ENCODE measurements at places on chromosomes 13 and 19. TPM values are rescaled to one million over a fixed set of nuclear protein-coding genes. Genes with fewer than 3 reads are reported as not detected.

GRCh38 chr19:17420475-17420924 is 653 bp downstream of the MVB12A start:
- DNase-seq: peak; percentile 37

GRCh38 chr13:97307118-97307881 is 85.2 kb downstream of the MBNL2 start:
- no peak for DNase-seq

GRCh38 chr13:63195726-63196125 is 1780.1 kb upstream of the PCDH20 start:
- DNase-seq: no peak

Gene ZNF544
- 46.1 TPM for total RNA-seq

- DNase-seq: no peak
Observed at GRCh38 chr13:83508771-83509301, 373.4 kb downstream of the SLITRK1 start.

- no peak for DNase-seq
Observed at GRCh38 chr19:11563532-11563931, 4.5 kb upstream of the ELOF1 start.

DNA sequence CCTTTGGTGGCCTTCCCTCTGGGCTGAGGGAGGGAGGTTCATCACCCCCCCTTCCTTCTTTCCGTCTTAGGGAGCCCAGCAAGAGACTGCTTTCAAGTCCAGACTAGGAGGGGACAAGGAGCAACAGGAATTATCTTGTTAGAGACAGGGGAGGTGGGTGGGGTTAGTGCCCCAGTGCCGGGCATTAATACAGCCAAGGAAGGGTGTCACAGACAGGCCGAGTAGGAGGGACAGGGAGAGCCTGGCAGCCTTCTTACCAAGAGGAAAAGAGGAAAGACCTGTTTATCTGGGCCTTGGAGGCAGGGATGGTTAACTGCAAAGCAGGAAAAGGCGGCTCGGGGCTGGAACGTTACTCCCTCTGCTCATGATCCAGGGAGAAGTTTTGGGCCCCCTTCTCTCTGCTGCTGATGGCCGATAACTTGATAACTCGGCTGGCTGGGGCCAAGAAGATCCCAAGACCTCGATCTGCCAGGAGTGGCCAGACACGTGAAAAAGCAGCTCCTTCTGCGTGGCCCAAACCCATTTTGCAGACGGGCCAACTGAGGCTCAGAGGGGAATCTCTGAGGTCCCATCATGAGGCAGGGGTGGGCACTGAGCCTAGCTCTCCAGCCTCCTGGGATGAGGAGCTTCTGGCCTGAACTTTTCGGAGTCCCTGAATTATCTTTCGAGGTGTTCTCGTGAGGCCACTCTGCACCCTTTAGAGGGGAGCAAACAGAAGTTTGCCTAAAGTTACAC is 79.3 kb downstream of the PTPRS start:
- DNase-seq: no peak

GRCh38 chr13:44012910-44013757 is 133.4 kb downstream of the LACC1 start:
- DNase-seq: no peak

DNA sequence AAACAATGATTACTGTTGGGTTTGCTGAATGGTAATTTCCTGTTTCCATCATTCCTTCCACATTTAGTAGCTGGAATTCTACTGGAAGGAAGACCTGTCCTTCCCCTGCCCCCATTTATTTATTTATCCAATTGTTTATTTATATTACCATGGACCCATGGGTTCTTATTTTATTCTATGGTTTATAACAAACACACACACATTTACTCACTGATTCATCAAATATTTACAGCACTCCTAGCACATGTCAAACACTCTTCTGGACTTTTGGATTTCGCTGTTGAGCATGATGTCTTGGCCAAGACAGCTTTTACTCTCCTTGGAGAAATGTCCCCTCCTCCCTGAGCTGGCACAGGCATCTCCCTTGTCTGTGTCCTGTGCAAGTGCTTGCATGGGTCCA is 227.8 kb upstream of the MAB21L1 start:
- no peak for DNase-seq

GRCh38 chr19:14006766-14007562 is 844 bp upstream of the RFX1 start:
- peak; percentile 93 for DNase-seq

Gene SHISA2
- 34.1 TPM for total RNA-seq

DNA sequence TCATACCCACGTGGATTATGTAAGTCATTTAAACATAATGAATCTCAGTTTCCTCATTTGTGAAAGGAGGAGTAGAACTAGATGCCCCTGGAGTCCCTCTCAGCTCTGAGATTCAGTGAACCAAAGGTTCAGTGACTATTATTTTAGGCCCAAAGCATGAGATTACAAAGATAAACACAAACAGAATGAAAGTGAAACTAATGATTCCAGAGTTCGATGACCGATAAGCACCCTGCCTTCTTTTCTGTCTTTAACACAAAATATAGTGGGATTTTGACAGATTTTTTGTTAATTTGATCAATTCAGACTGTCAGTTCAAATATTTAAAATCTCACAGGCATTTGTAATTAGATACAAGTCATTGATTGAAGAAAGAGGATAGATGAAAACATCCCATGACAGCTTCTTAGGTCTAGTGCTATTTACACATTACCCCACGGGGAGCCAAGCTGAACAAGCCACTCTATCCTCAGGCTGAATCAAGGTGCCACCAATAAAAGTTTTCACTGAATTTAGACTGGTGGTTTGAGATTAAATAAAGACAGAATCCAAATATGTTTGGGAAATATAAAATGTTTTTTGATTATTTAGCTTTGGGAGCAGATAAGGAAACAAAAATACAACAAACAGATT is 64.6 kb upstream of the RAP2A start:
- no peak for DNase-seq

DNA sequence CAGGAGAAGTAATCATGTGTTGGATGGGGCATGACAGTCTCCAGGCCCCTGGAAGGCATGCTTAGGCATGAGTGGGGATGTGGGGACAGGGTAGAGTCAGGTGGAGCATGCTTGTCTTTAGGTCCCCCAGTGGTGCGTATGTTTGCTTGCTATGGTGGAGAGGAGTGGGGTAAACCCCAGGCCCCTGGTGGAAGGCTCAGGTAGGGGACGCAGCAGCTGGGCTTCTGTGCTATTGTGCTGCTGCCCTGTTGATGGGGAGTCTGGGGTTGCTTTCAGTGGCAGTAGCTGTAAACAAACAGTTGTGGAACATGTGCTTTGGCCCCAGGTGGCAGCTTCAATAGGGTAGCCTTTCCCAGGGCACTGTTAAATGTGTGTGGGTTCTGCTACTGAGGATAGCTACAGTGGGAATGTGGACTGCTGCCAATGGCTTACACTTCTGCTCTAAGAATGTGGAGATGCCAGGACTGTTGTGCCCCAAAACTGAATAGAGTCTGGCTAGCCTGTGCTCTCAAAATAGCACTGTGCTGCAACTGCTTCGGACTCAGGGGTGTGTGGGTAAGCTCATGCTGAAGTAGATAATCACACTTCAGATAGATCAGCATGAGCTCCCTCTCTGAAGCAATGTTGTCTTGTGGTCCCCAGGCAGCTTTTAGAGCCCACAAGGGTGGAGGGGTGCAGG is 1257.3 kb downstream of the DIAPH3 start:
- DNase-seq: no peak

DNA sequence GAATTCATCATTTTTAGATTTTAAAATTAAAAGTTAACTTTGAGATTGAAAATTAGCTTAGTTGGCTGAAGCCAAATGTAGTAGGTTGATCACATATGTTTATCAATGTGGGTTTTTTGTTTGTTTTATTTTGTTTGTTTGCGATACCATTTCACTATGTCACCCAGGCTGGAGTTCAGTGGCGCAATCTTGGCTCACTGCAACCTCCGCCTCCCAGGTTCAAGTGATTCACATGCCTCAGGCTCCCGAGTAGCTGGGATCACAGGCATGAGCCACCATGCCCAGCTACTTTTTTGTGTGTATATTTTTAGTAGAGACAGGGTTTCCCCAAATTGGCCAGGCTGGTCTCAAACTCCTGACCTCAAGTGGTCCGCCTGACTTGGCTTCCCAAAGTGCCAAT is 665.7 kb upstream of the SLC10A2 start:
- DNase-seq: no peak
